ENCODE measurements at places on chromosomes 5 and 9.

DNA sequence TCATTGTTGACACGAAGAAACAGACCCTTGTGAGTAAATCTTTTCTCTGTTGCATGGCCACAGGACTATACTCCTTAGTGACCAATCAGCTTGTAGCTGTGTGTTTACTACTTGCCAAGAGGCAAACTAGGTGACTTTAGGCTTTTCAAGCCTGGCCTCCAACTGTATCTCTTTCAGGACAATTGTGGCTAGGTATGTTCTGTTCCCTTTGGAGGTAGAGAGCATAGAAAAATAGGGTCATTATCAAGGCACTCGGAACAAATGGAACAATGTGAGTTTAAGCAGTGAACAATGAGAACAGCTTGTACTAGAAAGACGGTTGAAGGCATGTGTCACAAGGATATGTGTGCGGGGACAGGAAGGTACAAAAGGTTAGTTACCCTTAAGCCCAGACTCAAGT lies 48.1 kb downstream of the SLC46A2 start:
- no peak for DNase-seq

GRCh38 chr9:91660521-91660920 lies 236.9 kb upstream of the NFIL3 start:
- no peak for DNase-seq

GRCh38 chr9:2321523-2322148 lies 300.0 kb upstream of the VLDLR start:
- no peak for DNase-seq

GRCh38 chr5:77250021-77250420 lies 39.5 kb downstream of the PDE8B start:
- no peak for DNase-seq

DNA sequence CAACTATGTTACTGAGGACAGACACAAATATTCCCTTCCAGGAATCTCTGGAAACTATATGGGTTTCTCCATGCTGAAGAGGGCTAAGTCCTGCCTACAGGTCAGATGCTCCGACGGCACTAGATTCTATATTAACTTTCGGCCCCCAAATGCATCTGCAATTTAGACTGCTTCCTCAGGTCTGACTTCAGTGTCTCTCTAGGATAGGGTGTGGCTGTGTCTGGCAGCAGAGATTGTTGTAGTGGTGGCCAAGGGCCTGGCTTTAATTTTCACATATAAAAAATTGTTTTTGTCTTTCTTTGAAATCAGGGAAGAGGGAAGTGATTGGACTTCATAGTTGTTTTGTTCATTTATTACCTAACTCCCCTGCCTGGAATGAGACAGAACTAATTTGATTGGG lies 101.8 kb downstream of the PJA2 start:
- DNase-seq = no peak
